ENCODE measurements at places on chromosomes 2 and 18.

DNA sequence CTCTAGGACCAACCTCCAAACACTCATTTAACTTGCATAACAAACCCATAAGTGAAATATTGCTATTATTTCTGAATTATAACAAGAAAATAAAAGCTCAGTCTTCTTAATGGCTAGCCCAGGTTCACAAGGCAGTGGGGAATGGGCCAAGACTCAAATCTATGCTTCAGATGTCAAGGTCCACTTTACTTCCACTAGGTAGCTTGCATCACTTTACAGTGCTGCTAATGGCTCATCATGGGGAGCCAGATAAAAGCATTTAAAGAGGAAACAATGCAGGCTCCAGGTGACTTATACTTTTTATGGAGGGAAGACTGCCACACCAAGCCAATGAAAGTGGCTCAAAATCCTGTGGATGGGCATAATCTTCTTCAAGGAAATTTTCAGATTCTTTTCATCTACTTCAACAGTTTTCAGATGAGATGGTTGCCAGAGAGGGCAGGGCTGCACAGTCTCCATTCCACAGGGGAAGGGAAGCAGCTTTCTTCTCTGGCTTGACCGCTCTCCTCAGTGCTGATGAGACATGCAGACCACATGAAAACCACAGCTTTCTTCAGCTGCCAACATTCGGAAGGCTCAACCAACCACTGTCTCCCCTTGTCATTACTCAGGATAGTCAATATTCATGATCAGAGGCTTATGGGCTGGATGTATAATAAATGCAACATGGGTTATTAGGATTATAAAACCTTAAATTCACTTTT is 361.9 kb upstream of the MEX3C start:
- no peak for DNase-seq

DNA sequence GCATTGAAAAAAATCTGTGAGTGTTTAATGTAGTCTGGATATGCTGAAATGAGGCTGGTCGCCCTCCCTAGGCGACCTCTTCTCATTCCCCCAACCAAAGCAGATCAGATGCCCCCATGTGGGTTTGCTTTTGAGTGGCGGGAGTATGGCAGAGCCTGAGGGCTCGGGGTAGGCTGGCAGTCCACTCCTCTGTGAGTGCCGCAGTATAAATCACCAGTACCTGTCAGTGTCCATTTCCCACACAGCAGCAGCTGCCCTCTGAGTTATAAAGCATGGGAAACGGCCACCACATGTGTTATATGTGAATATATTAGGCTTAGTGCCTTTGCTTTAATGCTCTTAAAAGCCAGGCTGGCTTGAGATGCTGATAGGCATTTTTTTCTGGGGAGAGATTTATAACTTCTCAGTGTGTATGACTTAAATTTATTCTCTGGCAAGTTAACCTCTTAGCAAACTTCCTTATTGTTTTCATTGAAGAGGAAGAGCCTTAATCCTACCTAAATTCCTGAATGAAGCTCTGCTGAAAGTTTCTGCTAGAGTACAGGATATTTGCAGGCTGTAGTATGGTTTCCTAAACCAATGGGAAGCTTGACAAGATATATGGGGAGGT is 3.8 kb downstream of the DCC start:
- no peak for DNase-seq

- DNase-seq, result no peak
Observed at GRCh38 chr2:119683713-119684443, 4.9 kb downstream of the TMEM177 start.

DNA sequence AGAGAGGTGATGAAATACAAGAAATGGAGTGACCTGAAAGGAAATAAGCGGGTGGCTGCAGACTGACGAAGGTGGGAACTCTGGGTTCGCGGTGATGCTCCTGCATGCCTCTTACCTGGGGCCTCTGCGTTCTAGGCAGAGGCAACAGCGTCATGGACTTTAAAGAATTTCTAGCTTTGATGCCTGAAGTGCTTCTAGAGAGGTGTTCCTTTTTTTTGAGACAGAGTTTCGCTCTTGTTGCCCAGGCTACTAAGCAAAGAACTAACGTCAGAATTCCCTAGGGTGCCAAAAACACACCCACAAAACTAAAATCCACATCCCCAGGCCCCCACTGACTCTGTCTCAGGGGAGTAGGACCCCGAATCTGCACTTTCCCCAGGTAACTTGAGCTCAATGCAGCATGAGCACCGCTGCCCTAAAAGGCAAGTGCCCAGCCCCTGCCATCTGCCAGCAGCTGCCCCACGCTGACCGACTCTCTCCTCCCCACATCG is 110.5 kb upstream of the ID2 start:
- no peak for DNase-seq

DNA sequence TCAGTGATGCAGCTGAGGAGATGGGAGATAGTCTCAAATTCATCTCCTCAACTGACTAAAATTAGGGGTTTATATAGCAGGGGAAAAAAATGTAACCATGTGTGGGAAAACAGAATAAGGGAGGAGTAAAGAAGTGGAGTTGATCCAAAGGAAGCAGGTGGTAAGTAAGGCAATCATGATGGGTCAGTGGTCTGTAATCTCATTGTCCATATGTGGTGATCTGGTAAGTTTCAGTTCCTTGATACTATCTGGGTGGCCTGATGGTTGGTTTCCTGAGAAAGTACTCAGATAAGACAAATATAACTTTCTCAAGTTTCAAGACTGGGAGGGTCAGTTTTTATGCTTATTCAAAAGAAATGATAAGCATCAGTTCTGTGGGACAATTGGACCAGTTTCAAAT is 312.3 kb upstream of the KCNJ3 start:
- no peak for DNase-seq

GRCh38 chr2:50707196-50707595 is 324.7 kb downstream of the NRXN1 start:
- DNase-seq, result no peak

DNA sequence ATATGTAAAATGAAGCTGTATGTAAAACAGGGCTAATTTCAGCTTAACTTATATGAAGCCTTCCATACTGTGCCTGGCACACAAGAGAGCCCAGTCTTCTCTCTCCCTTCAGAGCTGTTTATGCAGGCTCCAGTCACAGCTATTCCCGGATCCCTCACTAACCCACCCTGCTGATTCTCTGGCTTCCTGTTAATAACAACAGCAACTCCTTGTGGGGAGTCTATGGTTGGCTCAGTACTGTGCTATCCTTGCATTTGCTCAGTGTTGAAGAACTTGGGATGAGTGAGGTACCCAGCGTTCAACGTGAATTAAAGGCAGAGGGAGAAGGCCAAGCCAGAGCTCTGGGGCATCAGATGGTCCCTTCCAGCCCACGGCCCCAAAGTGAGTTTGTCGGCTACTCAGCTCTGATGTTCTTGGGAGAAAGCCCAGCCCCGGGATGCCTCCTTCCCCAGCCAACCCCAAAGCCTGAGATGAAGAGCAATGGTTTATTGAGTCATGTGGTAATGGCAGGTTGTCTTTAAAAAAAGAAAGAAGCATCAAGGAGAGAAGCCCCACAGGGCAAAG is 43.2 kb downstream of the PSD4 start:
- no peak for DNase-seq

DNA sequence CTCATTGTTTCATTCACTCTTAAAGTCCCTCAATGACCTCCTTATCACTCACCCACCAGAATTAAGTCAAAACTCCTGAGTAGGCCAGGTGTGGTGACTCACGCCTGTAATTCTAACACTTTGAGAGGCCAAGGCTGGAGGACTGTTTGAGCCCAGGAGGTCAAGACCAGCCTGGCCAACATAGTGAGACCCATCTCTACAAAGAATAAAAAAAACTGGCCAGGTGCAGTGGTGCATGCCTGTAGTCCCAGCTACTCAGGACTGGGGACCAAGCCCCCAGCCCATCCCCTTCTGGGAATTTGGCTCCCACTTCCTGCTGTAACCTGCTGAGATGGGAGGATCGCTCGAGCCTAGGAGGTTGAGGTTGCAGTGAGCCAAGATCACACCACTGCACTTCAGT is 28.9 kb downstream of the TMEM247 start:
- no peak for DNase-seq

DNA sequence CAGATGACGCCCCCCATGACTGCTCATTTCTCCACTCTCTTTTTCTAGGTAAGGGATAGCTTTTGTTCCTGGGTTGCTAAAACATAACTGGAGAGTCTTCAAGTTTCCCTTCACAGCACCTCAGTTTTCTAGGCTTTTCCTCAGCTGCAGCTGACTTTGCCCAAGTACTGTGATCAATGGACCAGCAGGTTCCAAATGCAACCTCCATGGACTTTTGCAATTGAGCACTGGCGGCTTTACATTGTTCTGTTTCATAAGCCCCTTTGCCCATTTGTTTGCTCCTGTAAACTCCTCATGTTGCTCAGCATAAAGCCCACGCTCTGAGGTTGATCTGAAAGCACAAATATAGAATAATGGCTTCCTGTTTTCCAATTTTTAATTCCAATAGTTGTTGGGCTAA is 291.6 kb downstream of the IRS1 start:
- DNase-seq, result no peak

- DNase-seq, result no peak
Observed at GRCh38 chr2:20631617-20632307, 19.1 kb downstream of the HS1BP3 start.

DNA sequence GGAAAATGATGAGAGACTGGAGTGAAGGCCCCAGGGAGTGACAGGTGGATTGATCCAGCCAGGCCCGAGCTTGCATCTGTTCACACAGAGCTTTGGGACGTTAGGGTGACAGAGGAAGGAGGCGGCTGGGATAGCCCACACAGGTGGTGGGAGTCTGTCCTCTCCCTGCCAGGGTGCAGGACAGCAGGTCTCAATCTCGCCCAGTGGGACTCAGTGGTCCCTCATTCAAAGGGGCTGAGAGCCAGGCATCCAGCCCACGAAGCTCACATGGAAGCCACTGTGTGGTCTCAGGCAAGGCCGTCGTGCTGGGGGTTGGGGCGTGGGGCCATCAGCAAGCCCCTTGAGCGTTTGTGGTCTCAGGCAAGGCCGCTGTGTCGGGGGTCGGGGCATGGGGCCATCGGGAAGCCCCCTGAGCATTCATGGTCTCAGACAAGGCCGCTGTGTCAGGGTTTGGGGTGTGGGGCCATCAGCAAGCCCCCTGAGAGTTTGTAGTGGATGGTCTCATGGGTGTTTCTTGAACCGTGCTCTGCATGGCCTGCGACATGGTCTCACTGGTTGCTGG is 8.3 kb downstream of the KCNG2 start:
- no peak for DNase-seq

- DNase-seq, result no peak
Observed at GRCh38 chr2:134791616-134792015, 46.8 kb upstream of the ACMSD start.

DNA sequence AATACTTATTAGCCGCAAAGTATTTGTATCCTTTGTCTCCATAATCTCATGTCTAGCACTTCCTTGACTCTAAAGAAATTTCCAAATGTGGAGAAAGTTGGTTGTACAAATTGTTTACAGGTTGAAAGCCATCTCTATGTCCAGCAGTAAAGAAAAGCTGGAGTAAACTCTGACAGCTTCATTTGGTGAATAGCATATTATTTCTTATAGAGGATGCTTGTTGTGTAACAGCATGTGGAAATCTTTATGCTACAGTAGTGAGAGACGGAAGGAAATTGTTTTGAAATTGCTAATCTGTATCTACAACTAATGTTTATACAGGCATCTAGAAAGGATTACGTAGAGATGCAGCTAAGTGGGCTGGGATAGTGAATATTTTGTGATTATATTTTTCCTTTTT is 78.5 kb downstream of the UGGT1 start:
- DNase-seq, result no peak

GRCh38 chr2:128817813-128818212 is 499.1 kb upstream of the HS6ST1 start:
- DNase-seq, result no peak

GRCh38 chr2:131425231-131425941 is 50.5 kb upstream of the TUBA3D start:
- DNase-seq, result no peak

- DNase-seq, result no peak
Observed at GRCh38 chr2:176110415-176111308, 3.6 kb downstream of the HOXD11 start.

- no peak for DNase-seq
Observed at GRCh38 chr2:104412384-104412783, 441.5 kb upstream of the POU3F3 start.

DNA sequence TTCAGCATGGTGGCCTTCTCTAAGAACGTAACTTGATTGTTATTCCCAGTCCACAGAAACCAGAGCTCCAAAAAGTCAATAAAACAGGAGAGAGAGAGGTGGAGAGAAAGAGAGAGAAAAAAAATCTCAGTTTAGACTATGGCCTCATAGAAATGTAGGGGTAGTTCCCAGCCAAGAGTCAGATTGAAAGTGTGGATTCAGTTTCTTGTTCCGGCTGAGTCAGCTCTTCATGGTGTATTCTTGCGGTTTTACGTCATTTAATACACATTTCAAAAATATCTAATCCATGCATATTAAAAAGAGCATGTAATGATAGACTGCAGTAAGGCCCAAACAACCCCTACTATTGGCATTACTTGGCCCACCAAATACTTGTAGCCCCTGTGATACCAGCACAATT is 303.9 kb downstream of the ETAA1 start:
- DNase-seq, result no peak

Measured in stimulated activated CD8-positive, alpha-beta memory T cell treated with anti-CD3 and anti-CD28 coated beads, Interleukin-7, amount 100 ng/mL, for 48 hours (primary cell).